ENCODE measurements at places on chromosomes 5 and 9.
A peak's percentile ranks its signal among the peaks of the same experiment; 100 is the strongest.

- no peak for DNase-seq
Observed at GRCh38 chr9:91555132-91555531, 131.5 kb upstream of the NFIL3 start.

DNA sequence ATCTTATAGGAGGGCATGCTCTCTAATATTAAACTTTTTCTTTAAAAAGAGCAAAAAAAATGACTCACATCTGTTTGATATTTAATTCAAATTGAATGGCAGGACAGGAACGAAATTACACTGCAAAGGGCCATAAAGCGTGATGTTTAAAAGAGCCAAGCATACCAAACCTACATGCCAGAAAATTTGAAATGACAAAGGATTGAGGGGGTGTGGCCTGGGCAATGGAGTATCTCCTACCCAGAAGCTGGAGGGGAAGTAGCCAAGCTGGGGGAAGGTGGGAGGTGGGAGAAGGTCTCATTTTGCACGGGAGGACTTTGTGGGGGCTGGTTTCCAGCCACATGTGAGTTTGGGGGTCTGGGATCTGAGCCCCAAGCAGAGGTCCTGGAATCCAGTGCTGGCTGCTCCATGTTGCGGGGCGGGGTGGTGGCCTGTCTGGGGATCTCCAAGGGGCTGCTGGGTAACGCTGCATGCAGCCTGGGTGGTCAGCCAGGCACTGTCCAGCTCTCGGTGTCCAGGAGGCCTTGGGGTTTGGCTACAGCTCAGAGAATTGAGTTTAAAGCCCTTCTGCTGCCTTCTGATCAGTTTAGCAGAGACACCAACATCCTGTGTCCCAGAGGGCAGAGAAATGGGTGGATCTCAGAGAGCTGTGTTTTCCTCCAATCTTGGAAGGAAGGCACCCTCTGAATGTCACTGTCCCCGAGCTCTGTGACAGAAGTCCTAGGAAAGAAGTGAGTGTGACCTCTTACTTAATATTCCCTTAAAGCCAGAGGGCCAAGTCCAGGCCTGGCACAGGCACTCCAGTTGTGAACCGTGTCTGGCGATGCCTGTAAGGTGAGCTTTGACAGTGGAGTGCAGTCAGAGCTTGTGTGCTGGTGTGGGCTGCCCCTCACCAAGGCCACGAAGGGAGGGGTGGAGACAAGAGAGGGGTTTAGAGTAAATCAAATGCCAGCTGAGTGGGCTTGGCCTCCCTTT lies 7.6 kb downstream of the DCANP1 start:
- DNase-seq, result no peak

- no peak for DNase-seq
Observed at GRCh38 chr5:19891658-19892057, 96.3 kb downstream of the CDH18 start.

- no peak for DNase-seq
Observed at GRCh38 chr9:89613912-89614892, 9.4 kb downstream of the GADD45G start.

GRCh38 chr5:126777975-126778674 lies 1.2 kb downstream of the LMNB1 start:
- peak; percentile 98 for DNase-seq

DNA sequence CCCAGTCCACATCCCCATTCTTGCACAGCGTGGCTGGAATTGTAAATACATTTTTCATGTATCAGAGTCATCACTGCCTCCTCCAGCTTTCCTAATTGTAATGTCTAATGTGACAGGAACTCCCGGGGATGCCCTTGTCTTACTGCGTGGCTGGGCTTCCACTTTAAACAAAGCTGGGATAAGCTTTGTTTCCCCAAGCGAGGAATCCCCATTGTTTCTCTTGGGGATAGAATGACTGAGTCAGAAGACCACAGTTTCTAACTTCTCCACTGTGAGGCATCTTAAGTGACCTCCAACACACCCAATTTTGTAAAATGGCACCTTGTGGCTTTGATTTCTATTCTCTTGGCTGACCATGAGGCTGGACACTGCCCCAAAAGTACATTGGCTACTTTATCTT lies 22.4 kb downstream of the ARPC5L start:
- DNase-seq, result no peak

- no peak for DNase-seq
Observed at GRCh38 chr5:44645502-44645901, 163.2 kb upstream of the MRPS30 start.

GRCh38 chr5:127810707-127811490 lies 107.7 kb downstream of the CCDC192 start:
- DNase-seq, result no peak

DNA sequence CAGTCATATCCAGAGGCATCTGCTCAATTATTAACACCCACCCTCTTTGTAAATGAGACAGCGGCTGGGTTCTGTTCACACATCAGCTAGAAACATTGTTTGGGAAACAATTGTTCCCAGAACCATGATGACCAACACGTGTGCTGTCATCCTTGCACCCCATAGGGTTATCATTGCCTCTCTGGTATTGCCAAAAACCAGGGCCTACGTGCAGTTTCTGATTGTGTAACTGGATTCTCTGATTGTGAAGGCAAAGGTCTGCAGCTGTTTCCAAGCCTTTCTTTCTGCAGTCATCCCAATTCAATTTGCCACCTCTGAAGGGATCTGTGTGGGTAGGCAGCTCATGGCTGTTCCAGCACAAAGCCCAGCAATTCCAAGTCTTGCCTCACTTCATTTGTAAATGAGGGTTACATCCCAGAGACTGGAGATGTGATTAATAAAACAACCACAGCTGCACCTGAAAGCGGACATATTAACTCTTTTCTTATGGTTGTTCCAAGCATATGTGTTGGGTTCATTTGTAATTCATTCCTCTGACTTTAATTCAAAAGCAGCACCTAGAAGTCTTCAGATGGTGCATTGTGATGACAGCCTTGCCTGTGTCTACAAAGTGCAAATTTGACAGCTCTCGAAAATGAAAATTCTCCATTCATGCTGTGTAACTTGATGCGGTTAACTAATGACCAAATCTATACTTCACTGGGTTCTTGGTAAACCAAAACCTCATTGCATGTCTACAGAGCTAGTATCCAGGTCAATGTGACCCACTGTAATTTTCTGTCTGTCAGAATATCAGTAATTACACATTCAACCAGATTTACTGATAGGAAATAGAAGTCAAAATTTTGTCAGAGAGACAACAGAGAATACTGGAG lies 66.6 kb downstream of the YIPF5 start:
- DNase-seq, result no peak

DNA sequence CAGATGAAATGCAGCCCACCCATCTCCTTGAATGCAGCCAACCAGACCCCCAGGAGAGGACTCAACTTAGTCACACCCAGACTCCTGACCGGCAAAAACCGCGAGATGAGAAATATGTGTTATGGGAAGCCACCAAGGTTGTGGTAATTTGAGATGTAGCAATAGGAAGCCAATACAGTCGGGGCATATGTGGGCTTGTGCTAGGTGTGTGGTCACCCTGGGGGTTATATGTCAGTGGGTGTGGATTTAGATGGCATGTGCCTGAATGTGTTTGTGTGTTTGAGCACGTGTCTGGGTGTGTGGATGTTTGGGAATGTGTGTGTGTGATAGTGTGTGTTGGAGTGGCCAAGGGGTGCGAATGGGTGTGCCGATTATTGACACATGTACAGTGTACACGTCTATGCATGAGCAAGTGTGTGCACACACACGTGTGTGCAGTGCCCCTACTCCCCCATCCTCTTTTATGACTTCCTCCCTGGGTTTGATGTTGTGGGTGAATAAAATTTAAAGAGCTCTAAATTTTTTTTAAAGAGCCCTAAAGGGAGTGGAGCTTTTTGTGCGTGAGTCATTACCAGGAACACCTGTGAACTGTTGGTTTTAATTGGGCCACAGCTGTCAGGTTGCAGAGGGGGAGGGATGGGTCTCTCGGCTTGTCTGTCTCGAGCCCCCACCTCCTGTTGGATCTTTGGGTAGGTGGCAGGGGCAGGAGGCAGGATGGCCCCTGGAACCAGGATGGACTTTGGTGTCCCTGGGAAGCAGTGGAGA lies 86.8 kb downstream of the LHX2 start:
- no peak for DNase-seq

- DNase-seq, result no peak
Observed at GRCh38 chr5:54679686-54680085, 162.1 kb downstream of the SNX18 start.

DNA sequence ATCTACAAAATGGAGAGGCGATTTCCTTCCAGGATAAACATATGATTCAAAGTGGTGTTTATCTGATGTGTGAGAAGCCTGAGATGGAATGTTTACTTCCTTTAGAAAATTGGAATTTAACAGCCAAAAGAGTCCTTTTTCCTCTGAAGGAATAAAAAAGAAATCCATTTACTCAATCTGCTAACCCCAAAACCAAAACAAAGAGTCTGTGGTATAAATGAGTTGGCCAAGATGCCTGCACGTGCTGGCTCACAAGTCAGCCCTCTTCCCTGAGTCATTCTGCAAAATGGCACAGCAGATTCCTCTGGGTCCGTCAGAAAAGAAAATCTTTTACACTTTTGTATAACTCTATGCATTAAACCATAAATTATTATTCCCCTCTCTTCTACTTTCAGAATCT lies 60.8 kb downstream of the EBF1 start:
- no peak for DNase-seq

DNA sequence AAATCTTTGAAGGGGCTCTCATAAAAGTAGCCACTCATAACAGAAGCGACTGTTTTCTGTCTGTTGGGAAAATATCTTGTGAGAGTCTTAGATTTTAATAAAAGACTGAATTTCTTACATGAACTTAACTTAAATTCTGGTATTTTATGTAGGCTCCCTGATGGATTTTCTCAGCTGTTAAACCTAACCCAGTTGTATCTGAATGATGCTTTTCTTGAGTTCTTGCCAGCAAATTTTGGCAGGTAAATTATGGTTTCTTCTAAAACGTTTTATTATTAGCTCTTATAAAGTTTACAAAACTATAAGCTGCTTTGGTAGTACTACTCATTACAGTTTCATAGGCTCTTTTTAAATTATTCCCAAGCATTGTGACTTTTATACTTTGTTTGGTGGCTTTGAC lies 87.0 kb downstream of the ERBIN start:
- DNase-seq, result no peak

DNA sequence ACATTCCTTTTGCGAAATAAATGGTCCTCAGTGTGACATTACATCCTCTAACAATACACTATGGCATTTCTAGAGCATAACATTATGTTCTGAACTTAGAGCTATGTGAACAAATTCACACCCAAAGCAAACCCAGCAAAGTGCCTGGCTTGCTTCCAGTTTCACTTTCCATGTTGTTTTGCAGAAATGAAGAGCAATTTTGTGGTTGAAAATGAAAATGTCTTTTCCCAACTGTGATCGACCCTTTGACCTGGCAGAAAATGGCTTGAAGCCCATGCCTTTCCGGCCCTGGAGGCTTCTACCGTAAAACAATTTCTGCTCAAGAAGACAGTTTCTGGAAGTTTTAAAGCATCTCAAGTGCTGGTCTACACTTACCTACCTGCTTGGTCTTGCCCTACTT lies 344.7 kb upstream of the RGMB start:
- no peak for DNase-seq

DNA sequence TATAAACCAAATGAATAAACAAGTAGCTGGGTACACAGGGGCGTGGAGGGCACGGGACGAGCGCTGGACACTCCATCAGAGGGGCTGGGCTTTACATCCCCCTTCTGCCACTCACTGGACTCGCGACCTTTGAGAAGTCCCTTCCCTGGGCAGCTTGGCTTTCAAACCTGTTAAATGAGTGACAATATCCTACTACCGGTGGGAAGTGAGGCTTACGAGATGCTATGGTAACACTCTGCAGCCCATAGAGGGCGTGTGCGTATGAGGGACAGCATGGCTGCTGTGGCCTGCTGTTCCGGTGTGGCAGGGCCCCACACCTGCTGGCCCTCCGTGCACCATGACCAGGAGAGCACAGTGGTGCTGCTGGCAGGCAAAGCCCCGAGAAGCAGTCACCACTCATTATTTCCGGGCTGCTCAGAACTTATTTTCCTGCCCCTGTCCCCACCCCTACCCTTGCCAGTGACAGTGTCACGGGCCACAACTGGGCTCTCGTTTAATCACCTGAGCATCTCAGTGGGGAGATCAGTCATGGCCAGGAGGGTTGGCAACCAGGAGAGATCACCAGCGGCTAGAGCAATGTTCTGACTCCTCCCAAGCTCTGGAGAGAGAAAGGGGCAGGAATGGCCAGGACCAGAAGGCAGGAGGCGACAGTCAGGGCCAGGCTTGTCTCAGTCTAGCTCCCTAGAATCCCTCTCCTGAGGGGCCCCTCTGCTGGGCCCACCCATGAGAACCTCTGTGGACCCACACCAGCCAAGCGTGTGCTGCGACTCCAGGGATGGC lies 10.5 kb downstream of the CLTB start:
- no peak for DNase-seq

- peak; percentile 25 for DNase-seq
Observed at GRCh38 chr9:25964239-25964638, 286.0 kb upstream of the TUSC1 start.

DNA sequence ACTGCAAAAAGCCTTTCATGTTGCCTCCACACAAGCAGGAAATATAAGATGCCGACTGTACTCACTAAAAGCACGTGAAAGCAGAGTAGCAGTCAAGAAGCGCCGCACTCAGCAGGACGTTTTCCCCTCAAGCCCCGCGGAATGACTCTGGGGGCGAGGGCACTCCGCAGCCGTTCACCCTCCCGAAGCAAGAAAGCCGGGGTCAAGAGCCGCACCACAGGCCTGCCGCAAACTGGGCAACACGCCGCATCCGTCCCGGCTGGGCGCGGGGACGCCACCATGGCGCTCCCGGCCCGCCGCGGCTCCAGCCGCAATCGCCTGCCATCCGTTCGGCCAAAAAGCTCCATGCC lies 364 bp downstream of the RPS6 start:
- DNase-seq, result peak; percentile 54

All from activated CD4-positive, alpha-beta T cell treated with anti-CD3 and anti-CD28 coated beads for 36 hours (primary cell).